ENCODE measurements at places on chromosomes 4 and X.
A peak's percentile ranks its signal among the peaks of the same experiment; 100 is the strongest.

DNA sequence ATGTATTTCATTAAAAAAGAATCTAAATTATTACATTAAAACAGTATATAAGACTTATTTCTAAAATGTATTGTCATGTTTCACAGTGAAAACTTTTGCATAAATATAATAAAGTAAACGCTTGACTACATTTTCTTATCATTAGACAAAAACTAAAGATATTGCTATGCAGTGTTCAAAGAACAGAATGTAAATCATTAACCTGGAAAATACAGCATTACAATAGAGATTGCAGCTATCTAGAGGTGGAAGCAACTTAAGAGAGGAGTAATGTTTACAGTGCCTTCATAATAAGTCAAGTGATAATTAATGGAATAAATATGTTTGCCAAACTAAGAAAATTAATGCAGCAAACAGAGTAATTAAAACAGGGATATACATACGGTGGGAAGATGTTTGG lies 940.9 kb downstream of the FSTL5 start:
- no peak for DNase-seq

- DNase-seq, result no peak
Observed at GRCh38 chrX:50475208-50475607, 4.6 kb upstream of the DGKK start.

- no peak for DNase-seq
Observed at GRCh38 chr4:2289955-2290333, 28.0 kb upstream of the MXD4 start.

DNA sequence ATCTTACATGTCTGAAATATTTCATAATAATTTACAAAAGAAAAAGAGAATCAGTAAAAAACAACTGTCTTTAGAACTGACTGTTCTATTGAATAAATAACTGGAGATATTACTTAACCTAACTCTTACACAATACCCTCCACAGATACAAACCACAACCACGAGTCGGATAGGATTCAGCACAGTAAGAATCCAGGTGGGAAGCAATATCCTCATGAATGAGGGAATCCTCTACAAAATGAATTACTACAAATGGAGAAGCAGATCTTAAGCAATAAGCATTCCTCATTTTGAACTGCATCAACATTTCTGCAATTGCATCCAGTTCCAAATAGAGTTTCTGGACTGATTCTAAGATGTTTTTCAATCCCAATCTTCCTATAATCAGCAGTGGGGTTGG lies 227.1 kb downstream of the SH2D1A start:
- DNase-seq, result no peak

GRCh38 chrX:108299101-108299591 lies 139.1 kb downstream of the COL4A6 start:
- DNase-seq, result no peak

- DNase-seq, result no peak
Observed at GRCh38 chr4:16329125-16329796, 103.0 kb upstream of the TAPT1 start.

DNA sequence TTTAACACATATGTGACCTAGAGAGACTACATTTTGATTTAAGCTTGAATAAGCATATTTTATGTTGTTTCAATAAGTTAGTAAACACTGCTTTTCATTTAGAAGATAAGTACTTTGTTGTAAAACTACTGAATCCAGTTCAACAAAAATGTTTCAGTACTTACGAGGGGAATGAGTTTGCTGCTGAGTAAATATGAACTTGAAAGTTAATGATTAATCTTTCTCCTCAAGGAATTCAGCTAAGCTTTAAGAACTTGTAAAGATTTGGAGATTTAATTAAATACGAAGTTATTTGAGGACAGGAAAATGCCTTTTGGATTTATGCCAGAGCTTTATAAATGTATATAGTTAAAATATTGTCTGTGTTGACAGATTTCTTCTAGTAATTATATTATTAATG lies 933.0 kb upstream of the LCORL start:
- no peak for DNase-seq

- no peak for DNase-seq
Observed at GRCh38 chr4:41999321-41999720, 9.0 kb downstream of the SLC30A9 start.

DNA sequence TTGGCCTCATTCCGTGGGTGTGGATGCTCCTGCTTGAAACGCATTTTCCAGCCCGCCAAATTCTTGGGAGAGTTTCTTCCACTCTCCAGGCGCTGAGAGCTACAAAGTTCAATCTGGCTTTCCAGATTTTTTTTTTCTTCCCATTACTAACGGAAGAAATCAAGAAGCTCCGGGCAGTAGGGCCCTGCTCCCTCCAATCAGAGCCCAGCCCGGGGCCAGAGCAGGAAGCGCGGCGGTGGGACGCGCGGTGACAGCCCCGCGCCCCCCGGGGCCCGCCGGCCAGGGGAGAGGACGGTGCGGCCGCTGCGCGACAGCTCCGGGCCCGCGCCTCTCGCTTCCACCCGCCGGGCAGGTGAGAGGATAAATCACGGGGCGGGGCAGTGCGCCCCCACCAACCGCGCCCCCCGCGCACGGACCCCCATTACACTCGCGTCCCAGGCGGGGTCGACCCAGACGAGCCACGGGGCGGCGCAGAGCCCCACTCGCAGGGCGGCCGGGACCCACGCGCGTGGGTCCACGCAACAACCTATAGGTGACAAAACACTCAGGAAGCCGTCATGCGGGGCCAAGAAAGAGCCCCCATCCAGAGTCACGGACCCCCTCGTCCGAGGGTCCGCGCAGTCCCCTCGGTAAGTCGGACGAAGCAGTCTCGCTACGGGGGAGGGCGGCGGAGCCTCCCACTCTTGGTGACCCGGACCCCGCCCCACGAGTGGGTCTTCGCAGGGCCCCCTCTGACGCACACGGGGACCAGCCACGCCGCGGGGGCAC lies 868 bp downstream of the AFAP1 start:
- DNase-seq, result no peak

GRCh38 chr4:7146786-7147115 lies 45.6 kb upstream of the SORCS2 start:
- no peak for DNase-seq

GRCh38 chr4:79848329-79848728 lies 224.7 kb downstream of the ANTXR2 start:
- DNase-seq, result no peak

- DNase-seq, result no peak
Observed at GRCh38 chr4:188780028-188780427, 640.8 kb downstream of the TRIML1 start.

GRCh38 chrX:40016749-40017148 lies 81.0 kb downstream of the BCOR start:
- no peak for DNase-seq

DNA sequence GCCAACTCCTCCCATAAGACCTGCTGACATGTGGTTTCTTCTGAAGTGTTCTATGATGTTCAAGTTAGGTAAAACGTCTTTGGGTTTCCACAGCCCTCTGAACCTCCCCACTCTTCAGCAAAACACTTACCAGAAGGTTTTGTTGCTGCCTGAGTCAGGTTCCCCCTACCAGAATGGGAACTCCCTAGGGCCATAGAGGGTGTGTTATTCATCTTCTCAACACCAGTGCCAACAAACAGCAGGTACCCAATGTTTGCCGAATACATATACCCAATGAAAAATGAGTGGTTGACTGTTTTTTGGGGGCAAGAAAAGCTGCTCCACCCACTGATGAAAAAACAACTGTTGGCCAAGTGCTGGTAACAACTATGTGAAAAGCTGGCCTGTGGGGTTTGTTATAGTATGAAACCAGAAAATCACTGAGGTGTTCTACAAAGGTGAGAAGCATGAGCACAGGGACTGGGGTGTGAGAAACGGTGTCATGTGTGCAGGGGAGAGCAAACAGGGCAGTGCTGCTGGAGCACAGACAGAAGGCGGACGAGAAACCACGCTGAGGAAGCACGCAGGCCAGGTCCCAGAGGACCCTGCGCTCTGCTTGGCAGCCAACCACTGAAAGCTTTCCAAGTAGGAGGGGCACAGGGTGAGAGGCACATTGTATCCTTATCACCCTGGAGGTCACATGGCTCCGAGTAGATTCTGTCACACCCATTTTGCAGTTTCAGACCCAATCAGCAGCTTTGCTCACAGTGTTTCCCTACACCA lies 28.8 kb downstream of the ATP8A1 start:
- DNase-seq, result no peak

GRCh38 chr4:144644368-144645101 lies 1.4 kb upstream of the HHIP start:
- DNase-seq, result no peak

GRCh38 chr4:94304365-94304971 lies 38.2 kb downstream of the HPGDS start:
- no peak for DNase-seq

DNA sequence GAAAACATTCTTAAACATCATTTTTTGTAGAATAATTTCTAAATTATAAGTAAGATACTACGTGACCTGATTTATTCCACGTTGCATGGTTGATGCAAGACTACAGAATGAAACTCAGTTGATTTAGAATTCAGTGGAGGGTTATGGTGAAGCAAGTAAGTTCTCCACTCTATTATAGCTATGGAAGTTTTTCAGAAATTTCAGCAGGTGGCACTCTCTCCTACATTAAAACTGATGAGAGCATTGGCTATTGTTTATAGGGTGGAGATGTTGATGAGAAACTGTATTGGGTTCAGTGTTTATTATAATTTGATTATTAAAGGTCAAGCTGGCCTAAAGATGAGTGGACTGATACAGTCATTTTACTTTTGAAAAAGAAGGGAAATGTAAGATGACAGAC lies 88.0 kb downstream of the FNIP2 start:
- DNase-seq, result peak; percentile 44

DNA sequence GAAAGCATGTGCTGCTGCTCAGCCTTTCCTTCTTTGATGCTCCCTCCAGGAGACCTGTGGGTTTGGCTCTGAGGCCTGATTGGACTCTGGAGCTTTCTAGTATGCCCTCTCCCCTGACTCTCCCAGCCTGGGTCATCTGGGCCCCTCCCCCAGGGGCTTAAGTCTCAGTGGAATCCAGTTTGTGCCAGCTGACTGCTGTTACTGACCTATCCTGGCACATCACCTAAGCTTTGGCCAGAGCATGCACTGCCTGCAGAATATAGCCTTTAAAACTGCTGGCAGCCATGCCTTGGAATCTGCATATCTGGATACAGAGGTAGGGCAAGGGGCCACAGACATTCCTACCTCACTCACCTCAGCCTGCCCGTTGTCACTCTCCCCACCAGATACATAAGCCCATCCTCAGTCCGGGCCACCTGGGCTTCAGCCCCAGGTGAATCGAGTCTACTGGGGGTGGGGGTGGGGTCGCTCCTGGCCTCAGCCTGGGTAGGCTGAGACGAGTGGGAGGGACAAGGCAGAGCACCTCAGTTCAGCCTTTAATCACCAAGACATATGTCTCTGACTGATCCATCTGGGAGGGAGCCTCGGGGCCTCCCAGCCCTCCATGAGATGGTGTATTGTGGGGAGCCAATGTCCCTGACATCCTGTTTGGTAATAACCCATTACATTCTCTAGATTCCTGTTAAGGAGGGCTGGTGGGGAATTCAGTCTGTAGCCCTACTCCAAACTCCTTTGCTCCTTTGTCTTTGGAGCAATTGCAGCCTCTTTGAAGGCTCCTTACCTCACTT lies 61.2 kb downstream of the STARD8 start:
- no peak for DNase-seq

- peak; percentile 37 for DNase-seq
Observed at GRCh38 chr4:173231916-173232315, 63.3 kb downstream of the GALNT7 start.

DNA sequence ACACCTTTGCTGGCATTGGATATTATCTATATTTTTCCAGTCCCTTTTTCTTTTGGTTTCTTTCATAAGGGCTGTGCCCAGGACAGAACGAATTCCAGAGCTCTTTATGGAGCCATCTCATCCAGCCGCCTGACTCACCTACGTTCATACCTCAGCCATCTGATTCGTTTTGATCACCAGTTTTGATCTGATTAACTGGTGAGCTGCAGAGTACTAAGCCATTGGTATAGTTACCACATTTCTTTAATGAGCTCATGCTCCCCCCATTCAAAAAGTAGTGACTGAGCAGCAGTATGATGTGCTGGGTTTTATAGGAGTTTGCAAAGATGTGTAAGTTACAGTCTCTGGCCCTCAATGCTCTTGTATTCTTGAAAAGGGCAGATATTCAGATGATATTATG lies 43.0 kb upstream of the CDKN2AIP start:
- no peak for DNase-seq

DNA sequence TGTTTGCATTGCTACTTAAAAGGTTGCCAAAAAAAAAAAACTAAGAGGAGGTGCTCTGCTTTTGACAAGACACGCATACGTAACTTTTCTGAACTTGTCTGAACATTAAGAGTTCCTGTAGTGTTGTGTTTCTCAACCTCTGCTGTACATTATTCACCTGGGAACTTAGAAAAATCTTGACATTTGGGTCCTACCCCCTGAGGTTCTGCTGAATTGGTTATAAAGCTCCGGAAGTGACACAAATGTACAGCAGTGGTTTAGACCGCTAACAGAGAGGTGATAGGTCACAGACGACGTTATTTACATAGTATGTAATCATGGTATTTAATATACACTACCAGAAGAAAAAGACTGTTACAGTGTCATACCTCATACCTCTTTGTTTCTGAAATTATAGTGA lies 61.1 kb downstream of the CPEB2 start:
- no peak for DNase-seq

DNA sequence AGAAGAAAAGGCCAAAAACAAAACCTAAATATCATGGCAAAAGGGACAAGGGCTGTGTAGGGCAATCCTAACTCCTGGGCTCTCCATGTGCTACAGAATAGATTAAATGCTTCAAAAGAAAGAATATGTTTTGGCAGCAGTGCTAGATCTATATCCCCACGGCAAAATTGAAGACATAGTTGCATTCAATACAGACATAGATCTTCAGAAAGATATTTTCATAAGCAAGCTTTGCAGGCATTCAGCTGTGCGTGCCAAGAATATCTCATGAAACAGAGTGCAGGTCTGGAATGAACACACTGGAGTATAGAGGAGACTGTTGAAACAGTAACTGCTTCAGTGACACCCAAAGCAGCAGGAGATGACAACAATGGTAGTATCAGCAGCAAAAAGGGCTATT lies 1476.9 kb downstream of the ARAP2 start:
- no peak for DNase-seq

DNA sequence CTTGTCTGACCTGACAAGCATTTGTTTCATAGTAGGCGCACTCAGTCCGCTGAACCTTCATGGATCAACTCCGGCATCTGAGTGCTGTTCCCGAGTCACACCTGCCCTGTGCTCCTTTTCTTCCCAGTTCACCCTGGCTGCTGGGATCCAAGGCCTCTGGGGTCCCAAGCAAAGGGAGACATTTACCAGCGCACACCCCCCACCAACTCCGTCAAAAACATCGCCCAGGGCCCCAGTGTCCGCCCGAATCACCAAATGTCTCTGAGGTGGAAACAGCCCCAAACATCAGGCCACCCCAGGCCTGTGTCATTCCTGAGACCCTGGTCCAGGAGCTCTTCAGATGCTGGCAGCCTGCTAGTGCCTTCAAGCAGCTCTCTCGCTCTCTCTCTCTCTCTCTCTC lies 5.1 kb downstream of the BLOC1S4 start:
- DNase-seq, result no peak

Data from HuH-7 (cell line).